ENCODE measurements at places on chromosomes 2 and 18.

- no peak for DNase-seq
Measured at GRCh38 chr2:55862246-55862645, 61.3 kb downstream of the EFEMP1 start.

DNA sequence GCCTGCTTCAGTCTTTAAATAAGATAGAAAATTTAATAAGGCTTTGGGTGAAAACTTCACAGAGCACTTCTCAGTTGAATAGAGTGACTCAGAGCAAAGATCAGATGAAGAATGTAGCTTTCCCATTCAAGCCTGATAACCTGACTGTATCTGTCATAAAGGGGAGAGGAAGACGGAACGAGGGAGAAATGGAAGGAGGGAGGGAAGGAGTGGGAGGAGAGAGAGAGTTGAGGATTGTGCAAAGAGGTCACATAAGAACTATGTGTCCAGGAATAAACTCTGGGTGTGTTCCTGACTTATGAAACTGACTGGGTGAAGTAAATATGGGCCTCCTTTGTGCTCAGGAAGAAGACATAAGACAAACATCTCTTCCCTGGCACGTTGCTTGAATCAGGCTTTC lies 385.5 kb downstream of the LPIN1 start:
- no peak for DNase-seq

DNA sequence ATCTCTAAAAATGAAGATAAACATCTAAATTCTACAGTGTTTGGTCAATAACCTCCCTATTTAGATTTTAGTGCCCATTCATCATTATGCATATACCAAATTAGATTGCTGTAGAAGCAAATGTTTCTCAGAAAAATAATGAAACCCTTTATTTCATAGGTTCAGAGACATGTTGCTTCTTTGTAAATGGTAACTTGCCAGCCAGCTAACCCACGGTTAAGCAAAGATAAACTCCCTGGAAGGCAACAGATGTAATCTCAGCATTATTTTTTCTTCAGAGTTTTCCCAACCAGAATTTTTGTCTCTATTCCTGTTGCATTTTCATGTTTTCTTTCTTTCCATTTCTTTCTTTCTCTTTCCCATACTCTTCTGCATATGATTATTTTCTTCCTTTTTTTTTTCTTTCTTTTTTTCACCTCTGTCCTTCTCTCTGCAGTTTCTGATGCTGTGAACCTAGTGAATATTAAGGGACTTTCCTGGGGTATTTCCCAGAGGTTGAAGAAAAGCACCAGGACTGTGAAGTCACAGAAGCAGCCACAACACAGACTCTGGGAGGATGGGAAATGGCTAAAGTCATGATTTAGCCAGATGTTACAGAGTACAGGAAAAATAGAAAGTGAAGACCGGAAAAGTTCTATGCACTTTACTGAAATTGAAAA lies 50.0 kb upstream of the DSG1 start:
- DNase-seq = no peak

DNA sequence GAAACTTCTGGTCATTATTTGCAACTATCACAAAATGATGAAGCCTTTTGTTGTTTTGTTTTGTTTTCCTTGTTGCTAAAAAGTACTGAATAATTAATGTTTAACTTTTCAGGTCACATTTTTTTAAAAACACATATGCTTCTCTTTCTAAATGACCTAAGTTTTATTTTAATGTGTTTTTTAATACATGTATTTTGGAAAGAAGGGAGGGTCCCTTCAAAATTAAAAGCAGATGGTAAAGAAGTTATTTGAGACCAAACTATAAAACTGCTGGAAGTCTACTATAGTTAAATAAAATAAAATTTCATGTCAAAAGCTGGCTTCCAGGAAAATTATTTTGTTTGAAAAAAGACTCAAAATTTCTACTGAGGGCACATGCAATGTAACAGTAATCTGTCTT lies 39.5 kb upstream of the ASNSD1 start:
- DNase-seq = no peak

DNA sequence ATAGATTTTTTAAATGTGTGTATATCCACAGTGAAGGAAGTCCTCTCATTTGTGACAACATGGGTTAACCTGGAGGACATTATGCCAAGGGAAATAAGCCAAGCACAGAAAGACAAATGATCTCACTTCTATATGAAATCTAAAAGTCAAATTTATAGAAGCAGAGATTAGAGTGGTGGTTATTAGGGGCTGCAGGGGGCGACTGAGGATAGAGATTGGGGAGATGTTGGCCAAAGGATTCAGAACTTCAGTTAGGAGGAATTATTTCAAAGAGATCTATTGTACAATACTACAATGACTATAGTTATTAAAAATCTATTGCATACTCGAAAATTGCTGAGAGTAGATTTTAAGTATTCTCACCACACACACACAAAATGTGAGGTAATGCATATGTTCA lies 252.4 kb upstream of the SLC39A10 start:
- no peak for DNase-seq

Data from posterior cingulate gyrus (tissue), 11 donors.